ENCODE measurements at places on chromosomes 13 and 19.
A peak's percentile ranks its signal among the peaks of the same experiment; 100 is the strongest.

- no peak for DNase-seq
Observed at GRCh38 chr13:53560556-53560955, 531.9 kb downstream of the OLFM4 start.

- no peak for DNase-seq
Observed at GRCh38 chr19:42538841-42539709, 10.8 kb upstream of the CEACAM1 start.

DNA sequence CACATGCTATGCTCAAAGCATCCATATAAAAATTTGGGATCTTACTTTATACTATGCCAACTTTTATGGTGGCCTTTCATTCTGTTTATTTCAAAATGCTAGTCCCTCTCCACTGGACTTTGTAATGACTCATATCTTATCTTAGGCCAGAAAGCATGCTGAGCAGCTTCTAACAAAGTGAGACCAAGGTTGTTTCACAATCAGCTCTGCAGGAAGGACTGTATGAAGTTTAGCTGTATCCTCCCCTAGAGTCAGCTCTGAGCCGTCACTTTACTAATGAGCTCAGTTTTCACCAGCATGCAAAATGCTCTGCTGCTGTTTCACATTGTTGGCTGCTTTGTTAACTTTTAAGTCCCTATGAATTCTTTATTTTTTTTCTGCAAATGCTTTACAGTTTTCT, 1608.8 kb downstream of the OLFM4 start:
- peak; percentile 19 for DNase-seq

DNA sequence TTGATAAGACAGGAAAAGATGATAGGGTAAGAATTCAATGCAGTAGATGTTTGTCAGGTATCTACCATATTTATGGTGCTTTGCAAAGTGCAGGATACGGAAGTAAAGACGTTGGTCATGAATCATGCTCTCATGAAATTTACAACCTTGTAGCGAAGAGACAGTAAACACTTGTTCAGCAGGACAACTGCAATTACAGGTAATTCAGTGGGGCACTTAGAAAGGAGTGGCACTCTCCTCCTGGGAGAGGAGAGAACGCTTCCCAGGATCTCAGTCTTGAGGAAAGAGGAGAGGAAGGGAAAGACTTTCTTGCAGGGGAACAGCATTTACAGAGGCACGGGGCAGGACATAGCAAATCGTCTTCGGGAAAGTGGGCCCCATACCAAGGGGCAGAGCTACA, 46.4 kb downstream of the SOX1 start:
- DNase-seq, result no peak
